ENCODE measurements at places on chromosomes 2 and 18.
A peak's percentile ranks its signal among the peaks of the same experiment; 100 is the strongest.

- DNase-seq, result no peak
Measured at GRCh38 chr2:153808679-153809078, 63.0 kb upstream of the GALNT13 start.

GRCh38 chr2:111970453-111970852, 72.0 kb downstream of the MERTK start:
- no peak for DNase-seq

- peak; percentile 28 for DNase-seq
Measured at GRCh38 chr2:176978921-176979320, 233.7 kb upstream of the HNRNPA3 start.

DNA sequence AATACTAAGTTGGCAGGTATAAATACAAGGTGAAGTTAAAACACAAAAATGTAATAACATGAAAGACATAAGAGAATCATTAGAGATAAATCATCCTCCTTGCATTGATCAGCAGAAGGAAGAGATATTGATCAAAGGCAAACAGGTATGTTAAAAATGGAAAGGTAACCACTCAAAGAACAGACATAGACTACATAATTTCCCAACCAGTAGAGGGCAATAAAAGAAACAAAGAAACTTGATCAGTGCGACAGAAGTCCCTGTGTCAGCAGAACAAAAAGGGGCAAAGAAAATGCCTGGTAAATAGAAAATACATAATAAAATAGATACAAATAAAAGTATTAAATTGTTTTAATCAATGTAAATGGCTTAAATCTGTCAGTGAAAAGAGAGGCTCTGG, 53.6 kb downstream of the FAM228A start:
- peak; percentile 31 for DNase-seq

- DNase-seq, result no peak
Measured at GRCh38 chr2:10410001-10410822, 37.9 kb downstream of the ODC1 start.

DNA sequence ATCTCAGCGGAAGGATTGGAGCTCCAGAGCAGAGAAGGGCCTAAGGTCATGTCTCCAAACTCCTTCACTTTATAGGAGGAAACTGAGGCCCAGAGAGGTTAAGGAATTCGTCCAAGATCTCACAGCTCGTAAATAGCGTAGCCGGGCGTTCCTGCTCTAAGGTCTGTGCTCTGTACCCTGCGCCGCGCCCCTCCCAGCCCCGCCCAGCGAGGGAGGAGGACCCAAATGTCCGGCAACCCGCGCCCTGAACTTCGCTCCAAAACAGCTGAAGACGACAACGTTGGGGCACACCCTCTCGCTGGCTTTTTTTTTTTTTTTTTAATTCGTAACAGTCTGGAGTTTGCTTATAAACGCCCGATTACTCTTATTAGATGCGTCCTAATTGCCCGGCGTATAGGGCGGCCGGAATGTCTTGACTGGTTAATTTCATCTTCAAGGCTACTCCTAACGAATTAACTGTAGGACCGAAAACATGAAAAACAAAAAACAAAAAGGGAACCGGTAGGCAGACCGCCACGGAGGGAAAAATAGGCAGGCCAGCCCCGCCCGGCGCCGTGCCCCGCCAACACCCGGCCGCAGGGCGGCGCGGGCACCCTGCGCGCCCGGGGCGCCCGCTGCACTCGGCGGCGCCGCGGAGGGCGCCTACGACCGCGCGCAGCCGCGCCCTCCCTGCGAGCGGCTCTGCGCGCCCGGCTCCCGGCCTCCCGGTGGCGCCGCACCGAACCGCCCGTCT, 928 bp upstream of the FOSL2 start:
- DNase-seq, result peak; percentile 92

GRCh38 chr2:16459606-16460005, 206.0 kb downstream of the CYRIA start:
- no peak for DNase-seq

DNA sequence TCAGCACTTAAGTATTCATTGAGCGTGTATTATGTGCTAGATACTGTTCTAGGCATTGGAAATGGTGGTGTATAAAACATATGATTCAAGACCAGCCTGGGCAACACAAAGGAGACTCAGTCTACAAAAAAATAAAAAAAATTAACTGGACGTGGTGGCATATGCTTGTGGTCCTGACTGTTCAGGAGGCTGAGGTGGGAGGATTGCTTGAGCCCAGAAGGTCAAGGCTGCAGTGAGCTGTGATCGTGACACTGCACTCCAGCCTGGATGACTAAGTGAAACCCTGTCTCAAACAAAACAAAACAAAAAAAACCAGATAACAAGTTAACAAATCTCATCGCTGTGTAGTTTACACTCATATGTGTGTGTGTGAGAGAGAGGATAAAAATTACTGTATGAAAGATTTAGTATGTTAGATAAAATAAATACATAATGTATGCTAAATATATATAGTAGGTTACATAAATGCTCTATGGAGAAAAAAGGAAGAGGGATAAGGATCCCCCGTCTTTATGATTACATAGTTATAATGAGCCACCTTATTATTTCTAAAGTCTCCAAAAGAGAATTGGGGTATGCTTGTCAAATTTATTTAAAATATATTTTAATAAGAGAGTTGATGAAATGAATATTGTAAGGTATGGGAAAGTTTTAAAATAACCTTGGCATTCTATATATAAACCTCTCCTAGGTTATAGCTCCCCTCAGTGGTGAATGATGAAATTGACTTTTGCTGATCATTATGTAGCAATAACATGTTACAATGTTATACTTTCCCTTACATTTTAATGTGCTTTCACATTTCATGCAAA, 69.2 kb downstream of the EHBP1 start:
- peak; percentile 76 for DNase-seq

DNA sequence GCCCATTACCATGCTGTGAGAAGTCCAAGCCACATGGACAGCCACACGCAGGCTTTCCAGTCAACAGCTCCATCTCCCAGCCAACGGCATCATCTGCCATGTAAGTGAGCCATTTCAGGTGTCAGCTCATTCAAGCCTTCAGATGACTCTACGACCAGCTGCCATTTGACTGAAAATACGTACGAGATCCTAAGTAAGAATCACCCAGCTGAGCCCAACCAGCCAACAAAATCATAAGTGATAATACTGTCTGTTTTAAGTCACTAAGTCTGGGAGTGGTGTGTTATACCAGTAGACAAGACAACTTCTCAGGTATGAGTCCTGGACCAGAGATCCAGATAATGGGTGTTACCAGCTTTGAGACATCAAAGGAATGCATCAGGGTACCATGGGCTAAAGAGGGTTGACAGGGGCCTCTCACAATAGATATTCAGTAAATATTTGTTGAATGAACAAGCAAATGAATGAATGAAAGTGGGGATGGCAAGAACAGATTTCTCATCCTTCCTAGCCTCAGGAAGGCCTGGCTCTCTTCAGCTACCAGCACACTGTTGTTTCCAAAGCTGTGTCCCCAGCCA, 52.9 kb upstream of the CTIF start:
- DNase-seq, result no peak

DNA sequence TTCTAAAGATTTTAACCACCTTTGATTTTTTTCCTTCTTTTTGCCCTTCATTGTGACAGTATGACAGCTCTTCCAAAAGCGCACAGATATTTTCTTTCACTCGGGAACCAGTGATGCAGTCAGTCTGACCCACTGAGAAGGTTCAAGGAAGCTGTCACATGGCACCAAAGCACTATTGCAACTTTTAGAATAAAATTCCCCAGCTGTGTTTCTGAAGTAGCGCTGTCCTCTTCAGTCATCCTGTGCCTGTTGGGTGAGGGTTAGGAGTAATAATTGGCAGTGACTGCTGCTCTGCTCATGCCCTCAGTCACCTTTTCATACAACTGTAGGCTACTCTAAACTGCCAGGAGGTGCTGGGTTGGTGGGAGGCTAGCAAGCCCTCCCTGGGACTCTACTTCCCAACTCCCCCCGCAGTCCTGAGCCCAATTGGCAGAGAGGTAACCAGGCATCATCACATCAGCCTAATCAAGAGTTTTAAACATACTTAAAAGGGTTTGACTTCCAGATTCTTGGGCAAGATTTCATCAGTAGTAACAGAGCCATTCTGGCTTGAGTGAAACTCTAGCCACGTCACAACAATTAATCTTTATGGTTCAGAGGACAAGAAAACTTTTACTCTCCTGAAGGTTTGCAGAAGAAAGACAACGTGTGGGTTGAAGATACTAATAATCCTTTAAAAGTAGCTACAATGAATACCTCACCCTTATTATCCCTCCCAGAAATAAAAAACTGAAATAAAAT, 473.3 kb downstream of the FBXO15 start:
- DNase-seq, result peak; percentile 63

- DNase-seq, result no peak
Measured at GRCh38 chr2:2797797-2798196, 466.7 kb upstream of the MYT1L start.

DNA sequence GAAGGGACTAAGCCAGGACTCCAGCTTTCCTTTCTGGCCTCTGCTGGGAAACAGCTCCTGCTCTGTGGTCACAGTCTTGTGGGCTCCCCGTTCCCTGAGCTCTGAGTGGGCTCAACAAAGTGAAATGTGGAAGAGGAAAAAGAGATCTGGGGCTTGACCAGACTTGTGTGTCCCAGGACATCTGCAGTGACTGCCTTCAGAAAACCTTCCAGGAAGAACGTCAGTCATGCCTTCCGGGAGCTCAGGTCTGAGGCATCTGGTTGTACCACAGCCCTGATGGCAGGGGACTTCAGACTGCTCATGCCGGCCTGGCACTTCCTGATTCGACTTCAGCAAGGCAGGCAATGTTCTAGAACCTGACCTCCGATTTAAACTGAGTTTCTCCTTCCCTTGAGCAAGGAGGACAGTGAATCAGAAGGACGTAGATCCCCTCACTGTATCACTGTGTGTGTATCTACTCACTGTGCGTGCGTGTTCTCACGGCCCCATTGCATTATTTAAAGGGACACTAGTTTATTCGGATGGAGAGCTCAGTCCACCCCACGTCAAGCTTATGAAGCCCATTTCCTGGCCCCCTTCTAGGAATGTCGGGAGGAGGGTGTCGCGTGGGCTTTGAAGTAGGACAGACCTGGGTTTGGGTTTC, 548 bp upstream of the FBLN7 start:
- peak; percentile 17 for DNase-seq

- no peak for DNase-seq
Measured at GRCh38 chr2:11827547-11827946, 81.1 kb downstream of the LPIN1 start.

- no peak for DNase-seq
Measured at GRCh38 chr2:96806468-96807126, 9.5 kb upstream of the CNNM3 start.

DNA sequence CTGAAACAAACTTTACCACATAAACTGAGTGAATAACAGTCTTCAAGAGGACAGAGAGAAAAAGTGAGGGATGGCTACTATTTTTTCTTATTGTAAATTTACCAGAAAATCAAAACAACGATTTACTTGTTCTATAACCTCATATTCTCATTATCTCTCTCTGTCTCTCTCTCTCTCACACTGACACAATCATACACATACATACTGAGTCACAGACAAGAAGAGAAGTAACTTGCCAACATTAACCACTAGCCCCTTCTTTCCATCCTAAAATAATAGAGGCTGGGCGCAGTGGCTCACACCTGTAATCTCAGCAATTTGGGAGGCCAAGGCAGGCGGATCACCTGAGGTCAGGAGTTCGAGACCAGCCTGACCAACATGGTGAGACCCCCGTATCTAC, 18.2 kb downstream of the SATB2 start:
- DNase-seq, result no peak

- DNase-seq, result no peak
Measured at GRCh38 chr2:96844405-96844808, 586 bp upstream of the ANKRD23 start.

DNA sequence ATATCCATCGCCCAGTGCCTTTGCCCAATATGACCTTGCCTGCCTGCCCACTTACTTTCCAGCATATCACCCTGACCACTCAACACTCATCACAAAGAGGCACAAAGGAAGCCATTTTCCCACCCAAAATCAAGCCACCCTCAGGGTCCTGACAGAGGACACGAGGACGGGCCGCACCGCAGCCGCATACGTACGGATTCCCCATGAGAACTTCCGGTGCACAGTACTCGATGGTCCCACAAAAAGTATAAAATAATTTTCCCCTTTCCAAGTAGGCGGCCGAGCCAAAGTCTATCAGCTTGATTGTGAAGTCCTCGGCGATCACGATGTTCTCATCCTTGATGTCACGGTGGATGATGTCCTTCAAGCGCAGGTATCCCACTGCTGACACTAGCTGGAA, 10.0 kb upstream of the MTERF4 start:
- DNase-seq, result no peak

DNA sequence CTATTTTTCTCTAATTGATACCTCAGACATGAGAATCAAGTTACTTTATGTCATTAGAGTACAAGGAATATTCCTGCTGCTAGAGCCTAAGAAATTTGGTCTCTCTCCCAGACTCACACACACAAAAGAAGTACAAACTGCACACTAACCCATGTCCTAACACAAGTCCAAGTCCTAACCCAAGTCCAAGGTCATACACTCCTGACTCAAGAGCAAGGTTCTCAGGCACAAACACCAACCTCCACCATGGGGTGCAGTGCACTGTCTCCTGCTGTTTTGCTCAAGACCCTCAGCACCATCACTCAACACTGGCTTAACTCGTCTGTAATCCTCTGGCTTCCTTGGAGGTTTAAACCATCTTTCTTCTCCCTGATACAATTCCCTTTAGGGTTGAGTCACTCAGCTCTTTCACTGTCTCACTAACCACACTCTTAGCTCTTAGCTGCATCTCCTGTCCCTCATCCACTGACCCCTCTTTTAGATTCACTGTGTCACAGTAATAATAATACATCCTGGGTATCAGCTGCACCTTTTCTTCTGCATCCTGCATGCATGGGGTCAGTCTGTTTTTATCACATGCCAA, 129.8 kb downstream of the BCL2L11 start:
- DNase-seq, result peak; percentile 26

DNA sequence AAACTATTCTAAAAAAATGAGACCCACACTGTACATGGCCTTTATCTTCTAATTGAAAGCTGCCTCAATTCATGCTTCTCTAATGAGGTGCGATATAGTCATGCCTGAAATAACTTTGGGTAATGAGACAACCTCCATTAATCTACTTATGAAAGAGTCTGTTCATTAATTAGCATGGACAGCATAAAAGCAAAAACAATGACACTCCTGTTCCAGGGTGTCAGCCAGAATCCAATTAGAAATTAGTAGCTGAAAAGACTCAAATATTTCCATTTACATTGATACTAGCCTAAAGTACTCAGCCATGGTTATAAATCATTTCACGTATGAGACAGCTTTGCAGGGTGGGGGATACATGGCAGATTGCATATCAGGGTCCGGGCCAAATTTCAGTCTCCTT, 288.7 kb downstream of the AKAIN1 start:
- no peak for DNase-seq

DNA sequence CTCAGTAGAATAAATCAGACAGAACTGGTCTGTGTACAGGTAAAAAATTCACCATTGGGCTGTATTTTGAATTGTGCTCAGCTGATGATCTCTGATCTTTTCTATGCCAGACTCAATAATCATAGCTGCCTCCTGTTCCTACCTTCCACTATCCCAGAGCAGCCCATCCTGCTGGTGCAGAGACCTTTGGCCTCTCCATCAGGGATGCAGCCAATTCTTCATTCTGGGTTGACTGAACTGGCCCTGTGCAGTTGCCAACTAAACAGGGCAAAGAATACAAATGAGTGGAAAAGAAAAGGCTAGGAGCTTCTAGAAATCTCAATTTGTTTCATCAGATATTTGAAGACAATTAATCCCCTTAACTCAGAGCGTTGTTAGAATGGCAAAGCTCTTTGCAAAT, 1781.3 kb upstream of the CELF4 start:
- no peak for DNase-seq

- no peak for DNase-seq
Measured at GRCh38 chr2:102895376-102895775, 133.5 kb downstream of the TMEM182 start.
